Activated naive CD8-positive, alpha-beta T cell treated with anti-CD3 and anti-CD28 coated beads, Interleukin-2, amount 50 U/mL, for 24 hours (primary cell): ENCODE measurements at places on chromosomes 2 and 18.

DNA sequence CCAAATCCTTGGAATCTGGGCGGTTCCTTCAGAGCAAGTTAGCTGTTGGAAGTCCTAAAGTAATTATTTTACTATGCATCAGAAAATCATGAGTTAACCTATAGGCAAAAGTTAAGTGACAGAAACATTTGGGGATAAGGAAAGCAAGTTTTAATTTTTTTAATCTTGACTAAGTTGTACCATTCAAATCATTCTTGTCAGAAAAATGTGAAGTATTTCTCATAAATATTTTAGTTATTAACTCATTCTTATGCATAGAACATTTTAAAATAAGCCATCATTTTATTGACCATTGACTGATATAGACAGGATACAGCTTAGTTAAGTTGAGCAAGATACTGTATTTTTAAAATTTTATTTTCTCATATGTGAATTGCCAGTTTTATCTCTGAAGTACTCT, 98.2 kb upstream of the FOSL2 start:
- DNase-seq: no peak

- DNase-seq: no peak
Measured at GRCh38 chr2:104793966-104794365, 59.9 kb upstream of the POU3F3 start.

DNA sequence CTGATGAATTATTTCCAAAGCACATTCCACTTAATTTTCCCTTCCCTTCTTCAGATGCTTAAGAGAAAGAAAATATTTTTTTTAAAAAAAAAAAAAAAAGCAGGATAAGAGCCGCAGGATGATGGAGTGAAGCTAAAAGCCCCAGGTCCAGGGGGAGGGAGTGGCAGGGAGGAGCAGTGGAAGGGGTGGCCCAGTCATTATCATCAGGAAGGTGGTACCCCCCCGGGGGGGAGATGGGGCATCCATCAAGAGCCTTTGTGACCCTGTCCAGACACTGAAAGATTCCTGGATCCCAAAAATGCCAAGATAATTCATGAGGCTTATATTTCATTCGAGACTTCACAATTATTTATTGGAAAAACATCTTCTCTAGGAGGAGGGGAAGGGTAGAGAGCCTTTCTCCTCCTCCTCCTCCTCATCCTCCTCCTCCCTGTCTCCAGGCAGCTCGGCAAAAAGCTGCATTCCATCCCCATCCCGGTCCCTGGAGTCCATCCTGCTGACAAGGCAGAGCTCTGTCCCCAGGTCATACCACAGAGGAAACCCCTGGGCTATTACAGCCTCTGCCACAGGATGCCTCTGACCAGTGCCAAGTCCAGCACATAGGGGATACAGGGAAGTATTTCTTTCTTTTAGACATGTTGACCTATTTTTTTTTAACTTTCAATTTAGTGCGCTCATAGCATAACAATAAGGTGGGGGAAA, 125.3 kb downstream of the TWIST2 start:
- no peak for DNase-seq

- no peak for DNase-seq
Measured at GRCh38 chr2:182133195-182133891, 147.7 kb downstream of the PPP1R1C start.

GRCh38 chr2:44097322-44097907, 71.3 kb upstream of the PPM1B start:
- no peak for DNase-seq

- DNase-seq: no peak
Measured at GRCh38 chr2:23478087-23478932, 93.3 kb downstream of the KLHL29 start.
